ENCODE measurements at places on chromosomes 4 and X. TPM values are rescaled to one million over a fixed set of nuclear protein-coding genes. Genes with fewer than 3 reads are reported as not detected.

Gene L1CAM
- total RNA-seq, result 27.5 TPM

Gene GPC4
- 65.6 TPM for total RNA-seq

Gene HAND2
- 122 TPM for total RNA-seq

Gene HS3ST1
- 0.66 TPM for total RNA-seq

GRCh38 chr4:44736900-44737299 lies 10.5 kb upstream of the GNPDA2 start:
- ATAC-seq, result no peak

- ATAC-seq, result no peak
Measured at GRCh38 chr4:83231620-83232076, 53.0 kb downstream of the COQ2 start.

DNA sequence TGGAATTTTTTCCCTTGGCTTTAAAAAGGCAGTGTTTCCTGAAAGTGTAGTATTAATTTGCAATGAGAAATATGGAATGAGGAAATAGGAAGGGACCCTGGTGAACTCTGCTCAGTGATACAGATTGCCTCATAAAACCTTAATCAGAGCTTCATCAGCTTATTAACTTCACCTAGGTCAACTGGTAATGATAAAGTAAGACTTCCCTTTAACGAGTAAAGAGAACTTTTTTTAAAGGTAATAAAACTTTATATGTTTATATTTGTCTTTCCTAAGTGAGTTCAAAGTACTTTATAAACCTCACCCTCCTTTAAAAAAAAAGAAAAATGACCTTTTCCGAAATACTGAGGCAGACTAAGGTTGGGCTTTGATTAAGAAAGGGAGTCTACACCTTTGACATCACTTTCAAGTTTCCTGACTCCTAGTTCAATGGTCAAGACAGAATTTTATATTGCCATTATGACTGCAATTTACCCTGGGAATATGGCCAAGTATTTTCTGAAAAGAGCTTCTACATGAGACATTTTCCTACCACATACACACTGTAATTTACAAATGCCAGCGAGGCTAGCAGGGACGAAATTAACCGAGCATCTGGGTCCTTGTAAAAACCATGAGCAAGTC lies 706.3 kb upstream of the TENM3 start:
- ATAC-seq, result no peak

GRCh38 chrX:107577933-107578332 lies 50.4 kb upstream of the PRPS1 start:
- no peak for ATAC-seq

GRCh38 chr4:85358831-85359230 lies 116.1 kb upstream of the ARHGAP24 start:
- no peak for ATAC-seq

- no peak for ATAC-seq
Measured at GRCh38 chr4:78661086-78661690, 109.6 kb downstream of the ANXA3 start.

All from gastroesophageal sphincter (tissue), 4 donors.